ENCODE measurements at places on chromosomes 2 and 18. TPM values are rescaled to one million over a fixed set of nuclear protein-coding genes. Genes with fewer than 3 reads are reported as not detected.

DNA sequence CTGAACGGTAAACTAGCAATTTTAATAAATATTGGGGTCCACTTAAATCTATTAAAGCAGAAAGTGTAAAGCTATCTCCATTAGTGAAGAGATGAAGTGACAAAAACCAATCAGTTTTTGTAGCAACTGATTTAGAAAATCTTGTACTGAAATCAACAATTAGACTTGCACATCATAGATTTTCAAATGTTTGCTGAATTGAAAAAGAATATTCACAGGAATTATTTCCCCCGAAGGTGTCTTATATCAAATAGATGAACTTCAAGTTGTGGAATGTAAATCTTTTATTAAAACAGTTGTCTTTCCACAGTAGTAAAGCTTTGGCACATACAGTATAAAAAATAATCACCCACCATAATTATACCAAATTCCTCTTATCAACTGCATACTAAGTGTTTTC lies 48.7 kb downstream of the ATIC start:
- no peak overlapping the region for H3K4me3 ChIP-seq
- no peaks in the 10 kb centered on the region for H3K4me1 ChIP-seq
- no peaks in the 10 kb centered on the region for H3K27me3 ChIP-seq
- no peak overlapping the region for H3K27ac ChIP-seq

Gene EVA1A
- 2.2 TPM for total RNA-seq

DNA sequence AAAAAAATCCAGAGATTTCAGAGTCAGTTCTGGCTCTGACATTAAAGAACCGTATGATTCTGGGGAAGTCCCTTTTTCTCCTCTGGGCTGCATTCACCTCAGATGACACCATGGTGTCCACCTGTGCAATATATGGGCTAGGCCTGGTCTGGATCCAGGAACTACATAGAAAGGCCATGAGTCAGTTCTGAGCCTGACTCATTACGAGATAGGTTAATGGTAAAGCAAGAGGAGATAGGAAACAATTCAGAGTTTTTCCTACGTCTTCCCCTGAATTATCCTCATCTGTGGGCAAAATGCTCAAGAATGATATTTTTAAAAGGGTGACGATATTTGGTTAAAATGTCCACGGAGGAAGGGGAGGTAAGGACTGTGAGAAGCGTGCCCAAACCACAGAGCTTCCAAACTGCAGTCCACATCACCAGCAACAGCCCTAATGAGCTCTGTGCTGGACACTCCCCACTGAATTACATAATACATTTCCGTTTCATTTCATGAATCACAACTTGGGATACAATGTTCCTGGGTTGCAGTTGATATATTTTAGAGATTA lies 180.1 kb upstream of the OSR1 start:
- H3K27me3 ChIP-seq, result no peaks in the 10 kb centered on the region
- H3K4me3 ChIP-seq, result no peak overlapping the region
- no peak overlapping the region for H3K27ac ChIP-seq
- no peak for DNase-seq

GRCh38 chr2:197092431-197092830 lies 165.9 kb upstream of the PGAP1 start:
- no peak for DNase-seq
- H3K4me1 ChIP-seq, result peaks cover 6% of the 10 kb centered on the region
- H3K27ac ChIP-seq, result no peak overlapping the region
- no peak overlapping the region for H3K4me3 ChIP-seq

DNA sequence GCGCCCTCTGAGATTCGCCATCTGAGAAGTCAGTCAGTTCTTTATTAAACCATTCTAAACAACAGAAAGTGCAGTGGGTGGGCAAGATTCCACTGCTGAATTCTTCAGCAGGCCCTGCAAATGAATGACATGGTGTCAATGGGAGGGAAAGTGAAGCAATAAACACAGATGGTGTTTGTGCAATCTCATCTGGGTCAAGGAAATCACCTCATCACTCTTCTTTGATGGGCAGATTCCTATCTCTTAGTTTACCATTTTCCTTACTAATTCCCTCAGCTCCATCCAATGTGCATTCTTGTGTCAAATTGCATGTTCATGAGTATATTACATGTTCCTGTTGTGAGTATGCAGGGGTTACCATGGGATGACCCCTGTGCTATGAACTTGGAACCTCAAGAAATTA lies 100.7 kb upstream of the CYP1B1 start:
- no peaks in the 10 kb centered on the region for H3K27me3 ChIP-seq
- H3K27ac ChIP-seq, result no peak overlapping the region
- no peak overlapping the region for H3K4me3 ChIP-seq
- H3K36me3 ChIP-seq, result no peaks in the 10 kb centered on the region
- H3K4me1 ChIP-seq, result no peaks in the 10 kb centered on the region

Gene EFEMP1
- total RNA-seq, result 197 TPM

DNA sequence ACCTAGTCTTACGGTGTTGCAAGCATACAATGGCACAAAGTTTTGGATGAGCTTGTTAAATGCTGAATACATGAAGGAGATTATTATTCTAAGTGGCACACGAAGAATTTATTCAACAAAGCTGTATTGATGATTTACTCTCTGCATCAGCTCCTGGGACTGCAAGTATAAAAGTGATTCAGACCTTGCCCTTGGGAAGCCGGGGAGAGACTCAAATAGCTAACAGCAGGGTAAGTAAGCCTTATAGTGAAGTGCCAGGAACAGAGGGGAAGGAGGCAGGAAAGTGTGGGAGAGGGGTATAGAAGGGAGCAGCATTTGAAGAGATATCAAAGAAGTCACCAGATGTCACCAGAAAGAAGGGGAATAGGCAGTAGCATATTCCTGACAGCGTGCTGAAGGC lies 115.4 kb downstream of the MCFD2 start:
- H3K4me3 ChIP-seq, result no peak overlapping the region
- no peaks in the 10 kb centered on the region for H3K36me3 ChIP-seq
- peaks cover 8% of the 10 kb centered on the region for H3K4me1 ChIP-seq
- no peak overlapping the region for H3K27ac ChIP-seq
- no peak for DNase-seq
- no peaks in the 10 kb centered on the region for H3K27me3 ChIP-seq

Gene TMEM163
- 13.7 TPM for total RNA-seq

Gene KIF3C
- total RNA-seq, result 26.2 TPM

Gene CERKL
- 5.1 TPM for total RNA-seq

- no peak for DNase-seq
- no peak overlapping the region for H3K4me3 ChIP-seq
- H3K36me3 ChIP-seq, result no peaks in the 10 kb centered on the region
- peaks cover 17% of the 10 kb centered on the region for H3K4me1 ChIP-seq
- no peak overlapping the region for H3K27ac ChIP-seq
Measured at GRCh38 chr2:3078684-3079083, 298.9 kb downstream of the EIPR1 start.

DNA sequence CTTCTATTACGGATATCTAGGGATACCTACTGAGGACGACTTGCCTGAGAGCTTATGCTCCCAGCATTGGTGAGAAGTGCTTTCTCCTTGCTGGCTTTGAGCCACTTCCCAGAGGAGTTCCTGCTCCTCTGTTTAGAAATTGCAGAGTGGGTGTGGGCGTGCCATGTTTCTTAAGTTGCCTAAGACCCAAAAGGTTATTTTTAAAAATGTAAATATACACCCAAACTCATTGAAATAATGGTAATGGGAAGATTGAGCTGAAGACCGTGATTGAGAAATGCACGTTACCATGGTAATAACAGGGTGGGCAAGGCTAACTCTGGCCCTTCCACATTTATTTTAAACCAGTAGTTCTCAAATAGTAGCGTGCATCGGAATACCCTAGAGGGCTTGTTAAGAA lies 17.2 kb upstream of the TMEM200C start:
- no peak overlapping the region for H3K4me3 ChIP-seq
- no peaks in the 10 kb centered on the region for H3K4me1 ChIP-seq
- H3K27me3 ChIP-seq, result no peaks in the 10 kb centered on the region
- no peak for DNase-seq
- H3K27ac ChIP-seq, result no peak overlapping the region

Gene COLEC11
- total RNA-seq, result 31.1 TPM

- H3K4me3 ChIP-seq, result no peak overlapping the region
- no peak overlapping the region for H3K27ac ChIP-seq
- H3K36me3 ChIP-seq, result no peaks in the 10 kb centered on the region
- H3K27me3 ChIP-seq, result no peaks in the 10 kb centered on the region
Measured at GRCh38 chr2:207468488-207468887, 61.3 kb upstream of the CREB1 start.

- H3K27ac ChIP-seq, result no peak overlapping the region
- no peak overlapping the region for H3K4me3 ChIP-seq
- H3K36me3 ChIP-seq, result peaks cover 5% of the 10 kb centered on the region
- H3K27me3 ChIP-seq, result no peaks in the 10 kb centered on the region
- no peaks in the 10 kb centered on the region for H3K4me1 ChIP-seq
- no peak for DNase-seq
Measured at GRCh38 chr2:169980001-169980400, 152.7 kb downstream of the UBR3 start.

- H3K27me3 ChIP-seq, result no peaks in the 10 kb centered on the region
- no peak overlapping the region for H3K4me3 ChIP-seq
- H3K27ac ChIP-seq, result no peak overlapping the region
- no peak for DNase-seq
Measured at GRCh38 chr2:4354678-4355077, 651.3 kb downstream of the DCDC2C start.

- no peaks in the 10 kb centered on the region for H3K4me1 ChIP-seq
- H3K27ac ChIP-seq, result no peak overlapping the region
- no peaks in the 10 kb centered on the region for H3K27me3 ChIP-seq
- no peak overlapping the region for H3K4me3 ChIP-seq
- DNase-seq, result no peak
- H3K36me3 ChIP-seq, result no peaks in the 10 kb centered on the region
Measured at GRCh38 chr18:35777039-35777438, 195.4 kb upstream of the RMP24 start.

Gene SERPINB11
- not detected for total RNA-seq

DNA sequence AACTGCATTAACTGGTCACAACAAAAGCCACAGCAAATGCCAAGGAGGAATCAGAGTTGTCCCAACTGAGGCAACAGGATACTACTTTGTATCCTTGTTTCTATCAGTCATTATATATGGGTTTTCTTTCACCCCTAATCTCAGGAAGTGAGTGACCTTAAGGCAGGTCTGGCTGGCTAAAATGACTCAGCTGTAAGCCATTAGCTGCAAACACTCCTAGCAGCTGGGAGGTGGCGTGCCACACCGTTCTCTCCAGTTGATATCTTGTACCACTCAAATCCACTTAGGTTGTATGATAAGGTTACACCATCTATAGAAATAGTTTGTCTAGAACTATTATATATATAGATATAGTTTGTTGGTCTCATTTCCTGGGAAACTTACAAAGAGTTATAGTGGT lies 171.1 kb upstream of the MC4R start:
- DNase-seq, result no peak
- H3K27ac ChIP-seq, result no peak overlapping the region
- no peaks in the 10 kb centered on the region for H3K36me3 ChIP-seq
- H3K4me1 ChIP-seq, result no peaks in the 10 kb centered on the region

Gene DSG2
- total RNA-seq, result 34.2 TPM

Gene MGAT4A
- total RNA-seq, result 51.2 TPM

Gene FIGN
- 6.6 TPM for total RNA-seq

Gene EGR4
- 0.10 TPM for total RNA-seq

DNA sequence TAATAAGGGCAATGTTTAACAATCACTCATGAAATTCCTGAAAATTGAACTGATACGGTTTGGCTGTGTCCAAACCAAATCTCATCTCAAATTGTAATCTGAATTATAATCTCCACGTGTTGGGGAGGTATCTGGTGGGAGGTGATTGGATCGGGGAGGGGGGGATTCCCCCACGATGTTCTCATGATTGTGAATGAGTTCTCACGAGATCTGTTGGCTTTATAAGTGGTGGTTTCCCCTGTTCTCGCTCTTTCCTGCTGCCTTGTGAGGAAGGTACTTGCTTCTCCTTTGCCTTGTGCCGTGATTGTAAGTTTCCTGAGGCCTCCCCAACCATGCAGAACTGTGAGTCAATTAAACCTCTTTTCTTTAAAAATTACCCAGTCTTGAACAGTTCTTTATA lies 34.0 kb upstream of the SKOR2 start:
- H3K36me3 ChIP-seq, result no peaks in the 10 kb centered on the region
- no peak for DNase-seq
- peaks cover 18% of the 10 kb centered on the region for H3K27me3 ChIP-seq

Gene ABHD1
- 0.77 TPM for total RNA-seq

DNA sequence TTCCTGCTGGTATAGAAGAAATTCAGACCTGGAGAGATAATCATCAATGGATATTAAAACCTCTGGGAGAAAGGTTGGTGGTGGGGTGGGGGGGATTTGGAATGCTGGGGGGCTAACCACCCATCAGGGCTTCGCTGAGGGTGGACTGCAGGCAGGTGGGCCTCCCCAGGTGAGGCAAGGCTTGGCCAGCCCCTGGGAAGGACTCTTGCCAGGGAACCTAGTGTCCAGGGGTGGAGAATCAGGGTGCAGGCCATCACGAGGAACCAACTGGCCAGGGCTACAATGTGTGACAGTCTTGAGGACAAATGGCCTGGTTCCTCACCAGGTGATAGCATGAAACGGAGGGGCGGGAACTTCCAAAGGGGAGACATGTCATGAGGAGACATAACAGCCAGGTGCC lies 11.8 kb downstream of the RAB11FIP5 start:
- H3K4me3 ChIP-seq, result no peak overlapping the region
- H3K27ac ChIP-seq, result no peak overlapping the region
- peaks cover 5% of the 10 kb centered on the region for H3K4me1 ChIP-seq
- no peaks in the 10 kb centered on the region for H3K27me3 ChIP-seq
- no peak for DNase-seq

Gene FOXI3
- total RNA-seq, result 0.10 TPM

All from spinal cord (tissue), 10 donors.